AG09319 (cell line): ENCODE measurements at places on chromosomes 5 and 9.

GRCh38 chr5:156379206-156379605 lies 52.2 kb downstream of the SGCD start:
- DNase-seq: no peak

- DNase-seq: no peak
Observed at GRCh38 chr5:111743988-111744387, 13.0 kb downstream of the NREP start.

DNA sequence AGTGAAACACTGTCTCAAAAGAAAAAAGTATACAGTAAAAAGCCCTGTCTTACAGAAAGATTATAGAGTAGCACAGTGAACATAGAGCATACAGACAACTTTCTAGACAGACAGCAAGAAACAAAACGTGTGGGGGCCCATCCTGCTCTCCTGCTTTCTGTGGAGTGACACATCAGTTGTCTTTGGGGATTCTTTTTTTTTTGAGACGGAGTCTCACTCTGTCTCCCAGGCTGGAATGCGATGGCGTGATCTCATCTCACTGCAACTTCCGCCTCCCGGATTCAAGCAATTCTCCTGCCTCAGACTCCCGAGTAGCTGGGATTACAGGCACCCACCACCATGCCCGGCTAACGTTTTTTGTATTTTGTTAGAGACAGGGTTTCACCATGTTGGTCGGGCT lies 14.9 kb downstream of the CDHR2 start:
- no peak for DNase-seq

GRCh38 chr5:7016999-7017747 lies 303.9 kb downstream of the TENT4A start:
- DNase-seq: no peak

DNA sequence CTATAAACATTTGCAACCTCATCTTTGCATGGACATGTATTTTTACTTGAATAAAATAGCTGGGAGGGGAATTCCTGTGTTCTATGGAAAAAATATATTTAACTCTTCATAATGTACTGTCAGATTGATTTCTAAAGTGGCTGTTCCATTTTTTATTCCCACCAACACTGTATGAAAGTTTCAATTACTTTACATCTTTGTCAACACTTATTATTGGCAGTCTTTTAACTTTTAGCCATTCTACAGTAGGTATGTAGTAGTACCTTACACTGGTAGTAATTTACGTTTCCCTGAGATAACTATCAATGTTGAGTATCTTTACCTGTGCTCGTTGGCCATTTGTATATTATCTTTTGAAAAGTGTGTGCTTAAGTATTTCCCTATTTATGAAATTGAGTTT lies 429.7 kb downstream of the KIAA0825 start:
- DNase-seq: no peak

- no peak for DNase-seq
Observed at GRCh38 chr5:146521403-146522106, 5.6 kb upstream of the GPR151 start.

GRCh38 chr5:67234671-67235176 lies 38.1 kb upstream of the CD180 start:
- no peak for DNase-seq
